ENCODE measurements at places on chromosomes 5 and 9. TPM values are rescaled to one million over a fixed set of nuclear protein-coding genes. Genes with fewer than 3 reads are reported as not detected.
A peak's percentile ranks its signal among the peaks of the same experiment; 100 is the strongest.

The MGAT1 gene
- total RNA-seq: 104 TPM

The CBY3 gene
- total RNA-seq: not detected

The CYLC2 gene
- not detected for total RNA-seq

The TAF11L10 gene
- not detected for total RNA-seq

The ACOT12 gene
- total RNA-seq: not detected

The NR6A1 gene
- total RNA-seq: 0.88 TPM

The MAN2A1 gene
- total RNA-seq: 69.5 TPM

The FOXD4L6 gene
- under 0.01 TPM for total RNA-seq

The CAVIN4 gene
- total RNA-seq: 1.4 TPM

The HACD4 gene
- total RNA-seq: 6.8 TPM

The SHISAL2B gene
- total RNA-seq: not detected

The LCN9 gene
- not detected for total RNA-seq

The NOP16 gene
- total RNA-seq: 7.1 TPM

The FRMD3 gene
- total RNA-seq: 0.36 TPM

GRCh38 chr9:30591461-30591860 is 1793.0 kb upstream of the ACO1 start:
- H3K4me1 ChIP-seq: no peaks in the 10 kb centered on the region
- no peaks in the 10 kb centered on the region for H3K27me3 ChIP-seq
- no peak overlapping the region for H3K27ac ChIP-seq
- H3K4me3 ChIP-seq: no peak overlapping the region
- no peak for DNase-seq
- no peaks in the 10 kb centered on the region for H3K36me3 ChIP-seq

- no peaks in the 10 kb centered on the region for H3K36me3 ChIP-seq
- no peak for DNase-seq
- H3K27ac ChIP-seq: no peak overlapping the region
Observed at GRCh38 chr5:140228364-140228837, 53.4 kb downstream of the CYSTM1 start.

GRCh38 chr5:133423011-133423617 is 189.2 kb downstream of the FSTL4 start:
- no peak overlapping the region for H3K4me3 ChIP-seq
- H3K36me3 ChIP-seq: no peaks in the 10 kb centered on the region
- H3K27me3 ChIP-seq: peaks cover 6% of the 10 kb centered on the region
- no peak for DNase-seq
- H3K27ac ChIP-seq: no peak overlapping the region

GRCh38 chr5:79552984-79553383 is 39.0 kb upstream of the HOMER1 start:
- no peak overlapping the region for H3K27ac ChIP-seq
- no peaks in the 10 kb centered on the region for H3K27me3 ChIP-seq
- no peak for DNase-seq
- H3K36me3 ChIP-seq: no peaks in the 10 kb centered on the region
- H3K4me3 ChIP-seq: no peak overlapping the region

DNA sequence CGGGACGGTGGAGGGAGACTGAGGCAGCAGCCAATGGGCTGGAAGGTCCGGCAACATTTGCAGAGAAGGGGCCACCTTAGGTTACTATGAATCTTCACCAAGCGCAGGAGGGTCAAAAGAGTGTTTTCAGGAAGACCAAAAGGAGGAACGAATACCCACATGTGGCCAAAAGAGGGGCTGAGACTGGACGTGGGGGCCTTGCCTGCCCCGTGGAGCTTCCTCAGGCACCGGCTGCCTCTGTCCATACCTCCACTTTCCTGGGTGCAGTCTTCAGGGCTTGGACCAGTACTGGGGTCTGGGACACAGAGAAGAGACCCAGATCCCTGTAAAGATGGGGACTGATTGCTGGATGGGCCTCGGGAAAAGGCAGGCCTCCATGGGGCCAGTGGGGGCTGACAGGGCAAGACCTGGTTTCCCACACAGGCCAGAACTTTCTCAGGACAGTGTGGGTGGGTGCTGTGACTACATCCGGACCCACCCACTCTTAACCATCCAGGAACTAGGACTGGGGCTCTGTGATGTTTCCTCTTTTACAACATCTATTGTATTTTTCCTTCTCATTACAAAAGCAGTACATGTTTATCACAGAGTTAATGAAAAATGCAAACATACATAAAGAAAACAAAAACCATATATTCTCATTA is 294.7 kb downstream of the ZSWIM6 start:
- DNase-seq: no peak
- H3K36me3 ChIP-seq: no peaks in the 10 kb centered on the region
- no peak overlapping the region for H3K4me3 ChIP-seq
- H3K27ac ChIP-seq: no peak overlapping the region
- peaks cover 11% of the 10 kb centered on the region for H3K4me1 ChIP-seq
- no peaks in the 10 kb centered on the region for H3K27me3 ChIP-seq

DNA sequence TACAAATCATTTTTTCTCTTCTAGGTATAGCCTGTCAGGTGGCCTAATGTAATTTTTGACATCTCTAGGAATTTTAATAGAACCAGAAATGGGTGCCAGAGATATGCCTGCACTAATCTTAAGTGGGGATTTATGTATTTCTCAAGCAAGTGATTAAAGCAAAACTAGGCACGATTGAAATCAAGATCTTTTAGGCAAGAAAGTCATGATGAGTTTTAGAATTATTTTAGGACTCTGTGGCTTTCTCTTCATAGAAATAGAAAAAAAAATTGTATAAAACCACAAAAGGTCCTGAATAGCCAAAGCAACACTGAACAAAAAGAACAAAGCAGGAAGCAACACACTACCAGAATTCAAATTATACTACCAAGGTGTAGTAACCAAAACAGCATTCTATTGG is 952 bp upstream of the AMACR start:
- peak overlapping the region; percentile 91 for H3K4me3 ChIP-seq
- peaks cover 23% of the 10 kb centered on the region for H3K4me1 ChIP-seq
- peaks cover 7% of the 10 kb centered on the region for H3K36me3 ChIP-seq
- DNase-seq: no peak

DNA sequence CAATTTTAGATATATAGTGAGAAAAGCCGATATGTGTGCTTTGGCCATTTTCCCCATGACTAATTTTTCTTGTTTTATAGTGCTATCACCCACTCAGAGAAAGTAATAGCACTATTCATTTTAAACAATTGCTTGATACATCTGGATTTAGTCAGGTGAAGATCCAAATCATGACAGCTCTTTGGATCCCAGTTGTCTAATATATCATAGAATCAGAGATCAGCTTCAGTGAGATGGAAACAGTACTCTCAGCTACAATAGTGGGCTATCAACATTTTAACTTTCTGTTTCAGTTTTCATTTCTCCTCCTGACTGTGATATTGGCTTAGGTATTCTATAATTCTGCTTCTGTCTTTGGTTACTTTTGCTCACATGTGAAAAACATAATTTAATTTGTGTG is 38.7 kb downstream of the VCAN start:
- DNase-seq: no peak
- no peaks in the 10 kb centered on the region for H3K27me3 ChIP-seq
- H3K4me3 ChIP-seq: no peak overlapping the region
- H3K36me3 ChIP-seq: peaks cover 35% of the 10 kb centered on the region
- peak overlapping the region; percentile 0 for H3K27ac ChIP-seq

DNA sequence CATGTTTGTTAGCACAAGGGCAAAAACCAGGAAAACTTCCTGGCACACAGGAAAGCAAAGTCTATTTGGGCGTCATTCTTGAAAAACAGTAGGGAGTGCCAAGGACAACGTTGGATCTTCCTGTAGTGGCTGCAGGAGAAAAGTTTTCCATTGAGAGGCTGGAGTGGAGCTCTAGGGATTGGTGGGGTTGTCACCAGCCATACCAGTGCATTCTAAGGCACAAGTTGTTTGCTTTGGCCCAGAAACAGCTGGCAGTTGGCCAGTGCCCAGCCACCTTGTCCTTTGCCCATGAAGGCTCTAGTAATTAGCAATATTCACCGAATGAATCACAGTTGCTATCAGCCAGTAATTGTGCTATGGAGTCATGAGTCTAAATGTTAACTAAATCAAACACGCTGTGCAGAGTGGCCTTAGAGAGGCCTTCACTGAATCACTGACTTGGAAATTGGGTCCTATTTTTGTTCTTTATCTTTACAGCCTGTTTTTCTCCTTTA is 26.4 kb downstream of the TNFSF15 start:
- no peaks in the 10 kb centered on the region for H3K36me3 ChIP-seq
- DNase-seq: peak; percentile 73
- H3K27me3 ChIP-seq: peaks cover 14% of the 10 kb centered on the region
- H3K4me3 ChIP-seq: no peak overlapping the region
- no peak overlapping the region for H3K27ac ChIP-seq
- peaks cover 15% of the 10 kb centered on the region for H3K4me1 ChIP-seq

DNA sequence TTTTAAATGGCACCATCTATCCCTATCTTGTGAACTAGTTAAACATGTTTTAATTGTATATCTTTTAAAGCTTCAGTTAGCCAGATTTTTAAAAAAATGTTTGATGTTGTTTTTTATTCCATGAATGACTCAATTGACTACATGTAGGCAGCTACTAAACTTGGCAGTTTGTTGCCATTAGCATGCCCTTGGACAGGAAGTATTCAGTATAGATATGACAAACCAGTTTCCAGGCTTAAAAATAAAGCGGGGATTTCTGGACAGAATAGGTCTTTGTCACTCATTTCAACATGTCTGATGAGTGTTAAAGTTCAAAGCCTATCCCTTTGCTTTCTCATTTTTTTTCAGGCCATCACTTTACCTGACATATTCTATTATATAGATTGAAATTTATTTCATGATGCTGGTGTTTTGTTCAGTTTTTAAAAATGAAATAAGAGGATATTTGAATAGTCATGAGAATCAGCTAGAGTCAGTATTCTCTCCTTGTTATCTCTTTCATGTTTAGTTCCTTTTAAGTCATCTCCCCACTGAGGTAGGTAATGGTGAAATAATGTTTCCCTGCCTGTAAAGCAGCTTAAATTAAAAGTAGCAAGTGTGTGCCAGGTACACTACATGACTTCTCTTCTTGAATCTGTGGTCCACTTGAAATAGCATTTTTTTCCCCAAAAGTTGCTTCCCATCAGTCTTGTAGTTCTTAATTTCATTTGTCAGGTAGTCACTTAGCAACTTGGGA is 11.9 kb downstream of the TNFAIP8 start:
- peaks cover 39% of the 10 kb centered on the region for H3K4me1 ChIP-seq
- peak overlapping the region; percentile 0 for H3K27ac ChIP-seq
- no peak overlapping the region for H3K4me3 ChIP-seq
- no peaks in the 10 kb centered on the region for H3K36me3 ChIP-seq

DNA sequence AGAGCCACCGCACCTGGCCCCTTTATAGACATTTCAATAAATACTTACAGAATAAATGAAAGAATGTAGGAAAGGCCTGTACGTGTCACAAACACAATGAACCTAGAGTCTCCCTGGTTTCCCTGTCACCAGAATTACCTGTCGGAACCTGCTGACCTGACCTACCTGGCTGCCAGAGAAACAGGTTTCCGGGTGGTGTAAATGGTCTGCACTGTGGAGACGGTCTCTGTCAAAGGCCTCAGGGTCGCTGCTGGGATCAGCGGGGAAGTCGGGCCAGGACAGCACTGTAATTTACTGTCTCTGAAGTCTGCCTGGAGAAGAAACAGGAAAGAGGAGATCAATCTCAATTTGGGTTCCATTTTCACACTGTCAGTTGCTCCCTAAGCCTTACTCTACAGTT is 9.3 kb upstream of the FRRS1L start:
- no peaks in the 10 kb centered on the region for H3K4me1 ChIP-seq
- H3K4me3 ChIP-seq: no peak overlapping the region
- H3K27ac ChIP-seq: no peak overlapping the region
- no peak for DNase-seq
- no peaks in the 10 kb centered on the region for H3K36me3 ChIP-seq

GRCh38 chr9:38652044-38652443 is 31.6 kb upstream of the ANKRD18A start:
- H3K4me1 ChIP-seq: no peaks in the 10 kb centered on the region
- H3K36me3 ChIP-seq: no peaks in the 10 kb centered on the region
- H3K27ac ChIP-seq: no peak overlapping the region
- no peak for DNase-seq
- H3K27me3 ChIP-seq: no peaks in the 10 kb centered on the region

DNA sequence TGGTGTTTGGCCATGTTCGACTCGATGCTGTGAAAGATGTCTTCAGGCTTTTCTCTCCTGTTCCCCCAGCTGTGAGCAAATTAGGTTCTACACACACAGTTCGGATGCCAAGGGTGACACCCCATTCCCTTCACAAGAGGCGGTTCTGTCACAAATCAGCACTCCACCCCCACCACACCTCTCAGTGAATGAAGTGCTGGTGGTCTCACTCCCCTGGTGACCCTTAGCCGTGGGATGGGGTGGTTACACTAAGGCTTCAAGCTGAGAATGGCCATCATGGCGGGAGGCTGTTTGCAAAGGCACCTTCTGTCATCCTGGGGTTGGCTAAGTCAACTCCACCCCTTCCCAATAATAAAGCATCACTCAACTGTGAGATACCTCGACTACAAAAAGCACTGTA is 26.4 kb downstream of the AMBP start:
- peaks cover 36% of the 10 kb centered on the region for H3K36me3 ChIP-seq
- H3K4me3 ChIP-seq: no peak overlapping the region
- H3K4me1 ChIP-seq: no peaks in the 10 kb centered on the region
- no peak overlapping the region for H3K27ac ChIP-seq
- DNase-seq: peak; percentile 59
- H3K27me3 ChIP-seq: no peaks in the 10 kb centered on the region

- H3K27me3 ChIP-seq: peaks cover 25% of the 10 kb centered on the region
- H3K4me1 ChIP-seq: peaks cover 4% of the 10 kb centered on the region
- no peak overlapping the region for H3K4me3 ChIP-seq
- no peak overlapping the region for H3K27ac ChIP-seq
Observed at GRCh38 chr5:172534229-172535107, 80.1 kb upstream of the SH3PXD2B start.

GRCh38 chr5:5158472-5158895 is 18.4 kb downstream of the ADAMTS16 start:
- no peaks in the 10 kb centered on the region for H3K36me3 ChIP-seq
- no peaks in the 10 kb centered on the region for H3K4me1 ChIP-seq
- no peak overlapping the region for H3K27ac ChIP-seq
- no peak for DNase-seq

DNA sequence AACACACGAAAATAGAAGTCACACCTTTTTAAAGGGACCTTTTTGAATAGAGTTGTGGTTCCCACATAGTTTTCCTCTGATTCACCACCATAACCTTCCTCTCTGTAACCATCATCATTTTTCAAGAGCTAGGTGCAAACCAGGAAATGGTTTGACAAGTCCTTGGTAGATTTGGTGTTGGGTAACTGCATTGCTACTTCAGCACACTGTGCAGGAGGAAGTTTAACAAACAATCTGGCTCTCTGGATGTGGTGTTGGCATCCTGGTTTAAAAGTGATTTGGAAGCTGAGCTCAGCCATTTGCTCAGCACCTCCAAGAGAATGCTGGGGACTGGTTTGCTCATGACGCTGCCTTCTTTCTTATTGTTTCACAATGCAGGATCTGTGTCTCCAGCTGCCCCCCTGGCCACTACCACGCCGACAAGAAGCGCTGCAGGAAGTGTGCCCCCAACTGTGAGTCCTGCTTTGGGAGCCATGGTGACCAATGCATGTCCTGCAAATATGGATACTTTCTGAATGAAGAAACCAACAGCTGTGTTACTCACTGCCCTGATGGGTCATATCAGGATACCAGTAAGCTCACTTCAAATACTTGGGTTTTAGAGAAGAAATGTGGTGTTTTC is 213.1 kb downstream of the RFK start:
- no peaks in the 10 kb centered on the region for H3K4me1 ChIP-seq
- H3K4me3 ChIP-seq: no peak overlapping the region
- no peak overlapping the region for H3K27ac ChIP-seq
- no peaks in the 10 kb centered on the region for H3K36me3 ChIP-seq
